ENCODE measurements at places on chromosomes 7 and 10.

- DNase-seq, result no peak
Measured at GRCh38 chr10:85491652-85492051, 874.9 kb downstream of the GRID1 start.

GRCh38 chr7:17005271-17005670 is 123.5 kb upstream of the AGR3 start:
- no peak for DNase-seq

DNA sequence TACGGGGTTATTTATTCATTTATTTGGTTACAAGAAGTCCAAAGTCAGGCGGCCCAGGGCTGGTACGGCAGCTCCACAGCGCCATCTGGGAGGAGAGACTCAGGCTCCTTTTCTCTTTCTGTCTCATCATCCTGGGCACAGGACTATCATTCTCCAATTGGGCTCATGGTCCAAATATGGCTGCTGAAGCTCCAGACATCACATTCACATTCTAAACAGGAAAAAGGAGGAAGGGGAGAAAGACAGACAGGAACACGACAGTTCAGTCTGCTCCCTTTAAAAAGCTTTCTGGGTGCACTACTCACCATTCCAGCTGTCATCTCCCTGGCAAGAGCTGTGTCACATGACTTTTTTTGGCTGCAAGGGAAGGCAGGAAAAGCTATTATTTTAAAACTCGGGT is 74.4 kb upstream of the PDZD8 start:
- no peak for DNase-seq

DNA sequence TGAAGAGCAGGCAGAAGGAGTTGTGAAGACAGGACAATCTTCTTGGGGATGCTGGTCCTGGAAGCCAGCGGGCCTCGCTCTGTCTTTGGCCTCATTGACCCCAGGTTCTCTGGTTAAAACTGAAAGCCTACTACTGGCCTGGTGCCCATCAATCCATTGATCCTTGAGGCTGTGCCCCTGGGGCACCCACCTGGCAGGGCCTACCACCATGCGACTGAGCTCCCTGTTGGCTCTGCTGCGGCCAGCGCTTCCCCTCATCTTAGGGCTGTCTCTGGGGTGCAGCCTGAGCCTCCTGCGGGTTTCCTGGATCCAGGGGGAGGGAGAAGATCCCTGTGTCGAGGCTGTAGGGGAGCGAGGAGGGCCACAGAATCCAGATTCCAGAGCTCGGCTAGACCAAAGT is 1.5 kb downstream of the CHPF2 start:
- no peak for DNase-seq

- DNase-seq, result no peak
Measured at GRCh38 chr7:46993396-46993795, 588.5 kb downstream of the TNS3 start.

GRCh38 chr7:55884321-55884720 is 2.9 kb upstream of the ZNF713 start:
- no peak for DNase-seq

- no peak for DNase-seq
Measured at GRCh38 chr7:44736896-44737295, 11.8 kb upstream of the ZMIZ2 start.

DNA sequence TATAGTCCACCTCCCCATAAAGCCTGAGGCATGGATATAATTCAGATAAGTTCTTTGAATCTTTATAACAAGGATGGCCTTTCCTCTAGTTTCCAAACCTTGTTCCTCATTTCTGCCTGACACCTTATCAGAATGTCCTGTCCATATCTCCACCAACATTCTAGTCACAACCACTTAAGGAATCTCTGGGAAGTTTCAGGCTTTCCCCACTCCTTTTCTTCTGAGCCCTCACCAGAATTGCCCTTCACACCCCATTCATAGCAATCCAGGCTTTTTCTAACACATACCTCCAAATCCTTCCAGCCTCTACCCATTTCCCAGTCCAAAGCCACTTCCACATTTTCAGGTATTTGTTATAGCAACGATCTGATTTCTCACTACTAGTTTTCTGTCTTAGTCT is 18.0 kb upstream of the DIP2C start:
- no peak for DNase-seq

GRCh38 chr7:103346396-103346795 is 1.0 kb upstream of the PSMC2 start:
- DNase-seq, result no peak

- no peak for DNase-seq
Measured at GRCh38 chr10:78171633-78172400, 138.2 kb downstream of the RPS24 start.

DNA sequence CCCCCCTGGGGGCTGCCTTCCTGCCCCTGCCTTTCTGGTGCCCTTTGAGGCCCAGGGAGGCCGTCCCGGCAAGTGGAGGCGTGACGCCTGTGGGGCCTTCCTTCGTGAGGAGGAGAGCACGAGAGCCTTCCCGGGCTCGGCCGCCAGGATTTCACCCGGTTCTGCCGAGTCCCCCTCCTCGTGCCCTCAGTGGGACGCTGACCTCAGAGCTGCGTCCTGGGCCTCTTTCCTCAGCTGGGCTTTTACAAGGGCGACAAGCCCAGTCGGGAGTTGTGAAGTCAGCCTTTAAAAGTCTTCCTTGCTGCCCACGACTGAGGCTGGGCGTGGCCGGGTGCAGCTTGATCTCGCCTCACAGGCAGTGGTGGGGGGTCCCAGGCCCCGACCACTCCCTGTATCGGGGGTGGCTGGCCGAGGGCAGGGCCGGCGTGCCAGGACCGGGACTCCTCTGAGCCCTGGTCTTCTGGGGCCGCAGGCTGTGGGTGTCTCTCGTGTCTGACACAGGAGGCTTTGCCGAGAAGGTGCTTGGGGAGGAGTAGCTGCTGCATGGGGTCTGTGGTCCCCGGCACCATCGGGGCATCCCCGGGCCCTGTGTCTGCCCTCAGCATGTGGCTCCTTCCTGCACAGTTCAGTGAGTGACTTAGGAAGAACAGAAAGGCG is 41.8 kb downstream of the FAM20C start:
- no peak for DNase-seq

DNA sequence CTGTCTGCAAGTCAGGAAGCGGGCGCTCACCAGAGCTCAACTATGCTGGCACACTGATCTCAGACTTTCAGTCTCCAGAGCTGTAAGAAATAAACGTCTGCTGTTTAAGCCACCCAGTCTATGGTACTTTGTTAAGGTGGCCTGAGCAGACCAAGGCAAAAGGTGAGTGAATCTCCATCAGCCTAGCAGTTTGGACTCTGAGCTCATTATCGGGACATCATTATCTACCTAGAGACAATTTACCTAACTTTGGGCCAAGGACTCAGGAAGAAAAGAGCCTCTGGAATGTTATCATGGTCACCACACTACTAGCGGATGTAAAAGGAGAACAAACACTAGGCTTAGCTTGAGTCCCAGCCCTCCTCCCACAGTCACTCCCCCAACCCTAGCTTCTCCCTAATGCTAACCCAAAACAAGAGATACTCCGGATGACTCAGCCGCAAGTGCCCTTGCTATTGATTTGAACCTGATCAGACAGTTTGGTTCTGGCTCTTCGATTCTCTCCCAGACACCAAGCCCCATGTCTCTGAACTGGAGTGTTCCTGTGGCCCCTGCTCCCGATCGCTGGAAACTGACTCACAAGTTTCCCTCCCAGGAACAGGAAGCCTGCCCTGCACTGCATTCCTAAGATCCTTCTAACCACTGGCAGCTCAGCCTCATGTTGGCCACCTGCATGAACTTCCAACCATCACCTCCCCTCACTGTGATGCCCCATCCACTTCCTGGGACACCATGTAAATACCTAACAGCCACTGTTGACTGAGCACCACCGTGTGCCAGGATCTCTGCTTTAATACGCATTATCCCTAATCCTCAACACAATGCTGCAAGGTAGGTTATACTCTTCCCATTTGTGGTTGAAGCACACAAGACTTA is 34.5 kb downstream of the CREB3L2 start:
- no peak for DNase-seq

GRCh38 chr7:25122373-25122772 is 2.7 kb downstream of the CYCS start:
- DNase-seq, result no peak

- peak; percentile 90 for DNase-seq
Measured at GRCh38 chr10:123583639-123584418, 82.3 kb upstream of the GPR26 start.

DNA sequence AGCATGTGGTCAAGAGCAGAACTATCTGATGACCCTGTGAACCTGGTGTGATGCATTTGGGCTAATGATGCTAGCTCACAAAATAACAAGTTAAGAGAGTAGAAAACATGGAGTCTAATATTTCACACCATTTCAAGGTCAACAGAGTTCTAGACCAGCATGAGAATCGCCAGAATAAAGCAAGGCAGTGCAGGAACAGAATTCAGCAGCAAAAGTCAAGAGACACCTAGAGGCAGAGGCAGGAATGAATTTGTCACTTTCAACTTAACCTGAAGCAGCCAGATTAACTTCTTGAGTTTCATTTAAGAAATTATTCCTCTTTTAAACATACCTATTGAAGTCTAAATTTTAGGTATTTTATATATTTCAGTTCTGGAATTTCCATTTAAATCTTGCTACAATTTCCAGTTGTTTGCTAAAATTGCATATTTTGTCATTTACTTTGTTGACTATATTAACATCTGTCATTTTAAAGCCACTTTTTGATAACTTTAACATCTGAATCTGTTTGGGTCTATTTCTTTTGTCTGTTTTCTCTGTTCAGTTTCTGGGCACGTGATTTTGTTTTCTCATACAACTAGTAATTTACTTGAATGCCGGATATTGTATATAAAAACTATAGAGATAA is 44.2 kb upstream of the PRSS58 start:
- DNase-seq, result no peak

All from femur (tissue), 1 donor.